ENCODE measurements at places on chromosomes 4 and X.
A peak's percentile ranks its signal among the peaks of the same experiment; 100 is the strongest.

DNA sequence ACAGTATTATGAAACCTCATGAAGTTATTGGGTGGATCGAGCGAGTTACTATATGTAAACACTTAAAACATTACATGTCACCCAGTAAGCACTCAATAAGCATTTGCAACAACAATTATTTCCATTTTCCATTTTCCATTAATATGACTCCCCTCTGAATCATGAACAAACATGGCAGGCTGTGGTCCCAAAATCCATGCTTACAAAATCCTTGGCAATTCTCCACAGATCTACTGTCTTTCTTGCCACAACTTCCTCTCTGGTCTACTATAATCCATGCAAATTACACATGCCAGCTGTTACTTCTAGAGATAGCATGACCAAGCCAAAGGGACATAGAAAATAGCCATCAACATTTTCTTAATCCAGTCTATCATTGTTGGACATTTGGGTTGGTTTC lies 22.0 kb downstream of the ASB11 start:
- no peak for DNase-seq

GRCh38 chr4:24742773-24743172 lies 52.6 kb upstream of the SOD3 start:
- DNase-seq: no peak

DNA sequence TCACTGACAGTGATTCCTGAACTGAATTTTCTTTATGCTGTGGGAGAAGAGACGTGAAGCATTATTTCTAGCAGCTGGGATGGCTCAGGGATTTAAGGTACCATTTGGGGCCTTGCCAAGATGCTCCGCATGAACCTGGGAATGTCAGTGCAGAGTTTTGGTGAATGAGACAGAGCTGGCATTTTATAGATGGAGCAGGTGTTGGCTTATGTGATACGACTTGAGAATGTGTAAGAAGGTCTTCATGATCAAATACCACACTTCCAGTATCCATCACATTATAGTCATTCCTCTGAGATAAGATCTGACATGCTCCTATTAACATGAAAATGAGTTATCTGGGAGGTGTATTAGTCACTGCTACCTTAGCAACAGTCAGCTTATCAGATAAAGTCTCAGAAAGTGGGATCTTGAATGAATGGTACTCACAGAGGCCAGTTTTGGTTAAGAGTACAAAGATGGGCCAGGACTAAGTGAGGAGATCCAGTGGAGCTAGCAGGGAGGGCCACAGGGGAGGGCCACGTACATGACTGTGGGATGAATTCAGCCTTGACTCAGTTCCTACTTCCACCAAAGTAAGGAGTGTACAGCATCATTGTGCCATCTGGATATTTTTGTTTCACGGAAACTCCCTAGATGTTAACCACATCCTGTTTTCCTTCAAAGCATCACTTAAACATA lies 116.7 kb downstream of the SPCS3 start:
- peak; percentile 59 for DNase-seq

- peak; percentile 71 for DNase-seq
Observed at GRCh38 chr4:20544645-20545044, 155.6 kb upstream of the PACRGL start.

DNA sequence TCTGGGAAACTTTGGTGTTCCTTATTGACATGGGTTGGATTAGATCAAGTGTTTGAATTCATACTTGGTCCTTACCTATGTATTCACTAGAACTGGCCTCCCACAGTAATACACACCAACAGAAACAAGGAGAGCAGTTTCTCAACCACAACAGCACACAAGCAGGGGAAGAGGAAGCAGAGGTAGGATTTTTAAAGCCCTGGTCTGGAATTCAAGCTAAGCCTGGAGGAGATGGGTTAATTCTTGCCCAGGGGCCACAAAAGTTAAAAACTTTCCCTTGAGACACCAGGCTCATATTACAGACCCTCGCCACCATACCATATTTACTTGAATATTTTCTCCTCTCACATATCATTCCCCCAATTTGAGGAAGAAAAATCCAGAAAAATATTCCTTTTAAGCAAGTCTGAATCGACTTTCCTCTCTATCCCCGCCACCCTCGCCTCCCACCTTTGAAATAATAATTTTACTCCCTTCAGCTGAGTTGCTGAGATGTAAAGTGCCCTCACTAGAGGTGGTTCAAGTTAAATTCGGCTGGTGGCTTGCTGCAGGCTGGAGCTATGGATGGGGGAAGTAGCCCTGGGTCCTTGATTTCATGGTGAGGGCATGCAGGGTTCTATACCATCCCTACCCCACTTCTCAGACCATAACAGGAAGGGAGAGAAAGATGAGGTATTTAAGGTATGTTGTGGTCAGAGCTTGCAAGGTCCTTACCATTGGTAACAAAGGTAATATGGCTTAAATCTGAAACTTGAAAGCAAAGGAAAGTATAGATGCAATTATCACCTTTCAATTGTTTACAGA lies 440.2 kb downstream of the INPP4B start:
- DNase-seq: no peak

DNA sequence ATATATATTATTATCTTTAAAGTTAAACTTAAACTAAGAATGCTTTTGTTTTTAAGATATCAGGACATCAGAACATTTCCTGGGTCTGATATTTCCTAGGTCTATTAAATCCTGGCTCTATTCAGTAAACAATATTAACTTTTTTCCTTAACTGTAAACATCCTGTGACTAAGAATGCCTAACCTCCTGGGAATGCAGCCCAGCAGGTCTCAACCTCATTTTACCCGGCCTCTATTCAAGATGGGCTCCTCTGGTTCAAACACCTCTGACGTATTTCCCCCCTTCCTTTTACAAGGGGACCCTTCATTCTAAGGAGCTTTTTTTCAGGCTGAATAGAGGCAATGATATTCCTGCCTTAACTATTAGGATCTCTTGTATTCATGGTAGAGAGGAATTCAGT lies 35.8 kb upstream of the DYNLT3 start:
- no peak for DNase-seq

DNA sequence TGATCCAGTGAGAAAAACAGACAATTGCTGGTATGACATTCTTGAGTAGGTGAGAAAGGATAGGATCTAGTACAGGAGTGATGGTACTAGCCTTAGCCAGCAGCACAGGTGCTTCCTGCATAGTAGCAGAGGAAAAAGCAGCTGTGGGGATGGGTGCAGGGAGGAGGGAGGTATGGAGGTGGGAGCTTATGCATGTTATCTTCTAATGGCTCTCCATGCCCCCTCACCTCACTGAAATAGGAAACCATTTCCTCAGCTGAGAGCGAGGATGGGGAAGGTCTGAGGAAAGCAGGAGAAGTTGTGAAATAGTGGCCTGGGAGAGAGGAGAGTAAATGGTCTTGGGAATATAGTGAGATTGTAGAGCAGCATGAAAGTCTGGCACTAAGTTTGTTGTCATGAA lies 136.3 kb downstream of the TMEM164 start:
- DNase-seq: no peak

GRCh38 chr4:54719378-54719777 lies 61.6 kb downstream of the KIT start:
- no peak for DNase-seq

- DNase-seq: no peak
Observed at GRCh38 chrX:39581411-39581810, 516.3 kb downstream of the BCOR start.

DNA sequence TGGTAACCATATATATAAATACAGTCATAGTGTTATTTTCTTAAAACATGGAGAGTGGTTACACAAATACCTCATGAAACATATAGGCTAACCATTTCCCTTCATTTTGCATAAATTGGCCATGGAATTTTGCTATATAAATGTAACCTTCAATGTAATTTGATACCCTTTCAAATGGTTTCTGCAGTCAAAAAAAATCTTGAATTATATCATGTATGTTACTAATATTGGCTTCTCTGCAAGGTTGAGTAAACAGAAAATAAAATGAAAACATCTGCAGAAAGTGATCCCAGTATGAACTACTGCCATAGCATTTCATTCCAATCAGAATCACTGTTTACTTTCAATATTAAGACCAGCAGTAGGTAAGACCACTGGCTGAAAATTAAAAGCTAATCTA lies 1165.9 kb upstream of the TENM3 start:
- peak; percentile 39 for DNase-seq

DNA sequence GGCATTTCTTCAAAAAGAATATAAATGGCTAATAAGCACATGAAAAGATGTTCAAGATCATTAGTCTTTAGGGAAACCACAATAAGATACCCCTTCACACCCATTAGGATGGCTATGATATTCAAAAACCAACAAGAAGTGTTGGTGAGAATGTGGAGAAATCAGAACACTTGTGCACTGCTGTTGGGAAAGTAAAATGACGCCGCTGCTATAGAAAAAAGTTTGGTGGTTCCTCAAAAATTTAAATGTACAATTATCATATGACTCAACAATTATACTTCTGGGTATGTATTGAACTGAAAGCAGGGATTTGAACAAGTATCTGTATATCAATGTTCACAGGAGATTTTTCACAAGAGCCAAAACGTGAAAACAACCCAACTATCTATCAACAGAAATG lies 29.4 kb upstream of the NEUROG2 start:
- no peak for DNase-seq

DNA sequence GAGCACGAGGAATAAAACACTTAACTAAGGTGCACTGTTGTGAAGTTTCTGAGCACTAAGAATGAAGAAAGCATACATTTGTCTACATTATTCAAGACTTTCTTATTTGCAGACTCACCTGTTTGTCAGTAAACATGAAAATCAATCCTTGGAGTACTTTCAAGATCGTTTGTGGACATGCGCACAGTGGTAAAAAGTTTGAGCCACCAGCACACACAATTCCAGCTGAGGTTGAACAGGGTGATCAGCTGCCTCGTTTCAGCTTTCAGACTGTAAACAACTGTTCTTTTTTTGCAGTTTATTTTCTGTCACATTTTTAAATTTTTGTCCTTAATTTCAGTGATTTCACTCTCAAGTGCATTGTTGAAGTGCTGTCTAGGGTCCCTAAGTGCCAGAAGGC lies 143.8 kb upstream of the VCX2 start:
- DNase-seq: no peak
